Body of pancreas (tissue), 4 donors: ENCODE measurements at places on chromosomes 5 and 9. TPM values are rescaled to one million over a fixed set of nuclear protein-coding genes. Genes with fewer than 3 reads are reported as not detected.

- H3K27ac ChIP-seq: no peak overlapping the region
- H3K4me1 ChIP-seq: peaks cover 7% of the 10 kb centered on the region
- no peak for DNase-seq
- H3K36me3 ChIP-seq: no peaks in the 10 kb centered on the region
- no peaks in the 10 kb centered on the region for H3K27me3 ChIP-seq
These were observed 35.9 kb upstream of the RAI14 start for GRCh38 chr5:34620185-34620584.

DNA sequence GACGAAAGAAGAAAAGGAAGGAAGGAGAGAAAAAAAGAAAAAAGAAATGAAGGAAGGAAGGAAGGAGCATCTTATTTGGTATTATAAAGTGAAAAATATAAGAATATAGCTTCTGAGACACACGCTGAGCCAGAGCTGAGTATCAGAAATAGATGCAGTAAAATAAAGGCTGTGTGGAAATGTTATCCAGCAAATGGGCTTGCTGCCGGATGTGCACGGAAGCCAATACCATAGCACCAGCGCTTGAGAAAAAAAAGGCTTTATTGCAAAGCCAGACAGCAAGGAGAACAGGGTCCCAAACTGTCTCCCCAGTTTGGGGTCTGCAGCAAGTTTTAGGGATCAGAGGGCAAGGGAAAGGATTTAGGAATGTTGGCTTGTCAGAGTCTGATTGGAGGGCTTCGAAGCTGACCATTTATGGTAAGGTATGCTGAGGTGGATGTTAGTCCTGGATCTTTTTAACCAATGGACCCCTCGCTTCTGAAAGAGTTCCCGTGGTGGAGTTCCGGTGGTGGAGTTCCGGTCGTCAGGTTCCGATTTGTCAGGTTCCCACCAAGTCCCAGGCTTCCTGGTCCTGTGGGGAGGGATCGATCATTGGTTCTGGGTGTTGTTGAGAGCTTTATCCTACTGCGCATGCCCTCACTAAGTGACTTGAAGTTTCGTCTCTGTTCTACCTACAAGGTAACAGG lies 70.4 kb downstream of the SFXN1 start:
- no peaks in the 10 kb centered on the region for H3K27me3 ChIP-seq
- no peak for DNase-seq
- no peaks in the 10 kb centered on the region for H3K36me3 ChIP-seq
- no peaks in the 10 kb centered on the region for H3K4me1 ChIP-seq
- H3K27ac ChIP-seq: no peak overlapping the region
- no peak overlapping the region for H3K4me3 ChIP-seq

TSSK1B gene
- not detected for total RNA-seq

NMUR2 gene
- not detected for total RNA-seq

GRCh38 chr9:34550681-34551270 lies 28.0 kb upstream of the ENHO start:
- no peak overlapping the region for H3K27ac ChIP-seq
- H3K27me3 ChIP-seq: no peaks in the 10 kb centered on the region
- no peak for DNase-seq

DNA sequence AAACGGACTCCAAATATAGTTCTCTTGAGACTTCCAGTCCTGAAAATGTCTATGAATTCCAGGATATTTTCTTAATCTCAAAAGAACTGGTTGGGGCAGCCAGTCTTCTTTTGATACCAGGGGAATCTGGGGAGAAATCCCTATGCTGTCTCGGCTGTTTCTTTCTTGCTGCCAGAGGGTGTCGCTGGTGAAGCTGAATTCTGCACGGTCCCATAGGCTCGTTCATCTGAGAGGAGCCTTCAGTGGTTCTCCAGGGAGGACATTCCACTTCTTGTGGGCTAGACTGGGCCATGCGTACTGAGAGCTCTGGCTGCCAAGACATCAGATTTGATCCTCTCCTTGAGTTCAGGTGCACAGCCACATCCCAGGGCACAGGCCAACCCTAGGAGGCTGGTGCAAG lies 155.0 kb upstream of the CLINT1 start:
- H3K4me1 ChIP-seq: no peaks in the 10 kb centered on the region
- H3K27me3 ChIP-seq: no peaks in the 10 kb centered on the region

- H3K4me1 ChIP-seq: peaks cover 33% of the 10 kb centered on the region
- peak; percentile 80 for DNase-seq
- no peaks in the 10 kb centered on the region for H3K36me3 ChIP-seq
- no peaks in the 10 kb centered on the region for H3K27me3 ChIP-seq
- H3K27ac ChIP-seq: peak overlapping the region; percentile 75
- H3K4me3 ChIP-seq: no peak overlapping the region
These were observed 42.0 kb upstream of the RXRA start for GRCh38 chr9:134284273-134284672.

TEX48 gene
- not detected for total RNA-seq

IFNB1 gene
- not detected for total RNA-seq

- no peak for DNase-seq
- H3K27me3 ChIP-seq: no peaks in the 10 kb centered on the region
These were observed 68.8 kb upstream of the SSBP2 start for GRCh38 chr5:81819556-81820317.

GCNT4 gene
- total RNA-seq: 3.3 TPM

- H3K27ac ChIP-seq: no peak overlapping the region
- no peaks in the 10 kb centered on the region for H3K4me1 ChIP-seq
- peak; percentile 41 for DNase-seq
- no peaks in the 10 kb centered on the region for H3K36me3 ChIP-seq
These were observed 224.6 kb downstream of the PLK2 start for GRCh38 chr5:58235299-58235698.

GRCh38 chr5:178389796-178390195 lies 157.2 kb upstream of the PHYKPL start:
- DNase-seq: no peak
- H3K27ac ChIP-seq: no peak overlapping the region
- no peaks in the 10 kb centered on the region for H3K36me3 ChIP-seq
- no peaks in the 10 kb centered on the region for H3K4me1 ChIP-seq
- no peak overlapping the region for H3K4me3 ChIP-seq

GRCh38 chr5:61344187-61344944 lies 12.3 kb downstream of the ZSWIM6 start:
- H3K36me3 ChIP-seq: no peaks in the 10 kb centered on the region
- no peak overlapping the region for H3K4me3 ChIP-seq
- H3K27me3 ChIP-seq: no peaks in the 10 kb centered on the region
- peak; percentile 50 for DNase-seq

GRCh38 chr5:122493091-122494021 lies 181.3 kb downstream of the SNCAIP start:
- H3K27ac ChIP-seq: peak overlapping the region; percentile 48
- peak; percentile 83 for DNase-seq
- H3K4me1 ChIP-seq: peaks cover 10% of the 10 kb centered on the region
- no peaks in the 10 kb centered on the region for H3K27me3 ChIP-seq
- no peaks in the 10 kb centered on the region for H3K36me3 ChIP-seq
- no peak overlapping the region for H3K4me3 ChIP-seq

- DNase-seq: no peak
- no peak overlapping the region for H3K27ac ChIP-seq
- no peaks in the 10 kb centered on the region for H3K36me3 ChIP-seq
These were observed 1254.5 kb upstream of the NUDT12 start for GRCh38 chr5:104817127-104817526.

DNA sequence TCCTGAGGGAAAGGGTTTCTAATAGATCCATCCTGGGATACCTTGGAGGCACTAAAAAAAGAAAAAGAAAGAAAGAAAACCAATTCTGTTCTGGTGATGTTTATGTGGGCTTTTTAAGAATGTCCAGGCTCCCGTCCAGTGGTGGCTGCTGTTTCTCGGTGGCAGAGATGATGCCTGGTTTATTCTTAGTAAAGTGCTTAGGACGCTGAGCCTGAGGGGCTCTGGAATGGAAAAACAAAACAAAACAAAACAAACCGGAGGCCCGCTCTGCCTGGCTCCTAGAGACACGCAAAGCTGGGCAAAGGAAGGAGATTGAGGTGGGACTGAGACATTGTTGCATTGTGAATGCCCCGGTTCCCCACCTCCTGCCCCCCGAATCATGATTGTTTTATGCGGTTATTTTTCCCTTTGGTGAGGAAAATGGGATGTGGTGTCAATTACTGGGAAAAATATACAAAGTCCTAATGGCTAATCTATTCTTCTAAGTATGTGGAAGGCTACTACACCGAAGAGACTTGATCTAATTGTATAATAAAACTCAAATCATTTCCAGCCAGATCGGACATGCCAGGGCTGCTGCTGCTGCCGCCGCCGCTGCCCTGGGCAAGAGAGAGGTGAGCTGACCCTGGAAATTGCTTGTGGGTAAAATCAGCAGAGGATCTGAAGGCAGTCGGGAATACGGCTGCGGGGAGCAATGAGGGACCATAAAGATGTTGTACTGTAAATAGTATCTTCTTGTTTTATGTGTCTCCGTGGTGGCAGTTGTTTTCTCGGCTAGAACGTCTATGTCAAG lies 644.9 kb downstream of the CCDC171 start:
- no peaks in the 10 kb centered on the region for H3K36me3 ChIP-seq
- no peaks in the 10 kb centered on the region for H3K4me1 ChIP-seq
- H3K27me3 ChIP-seq: no peaks in the 10 kb centered on the region

PLPPR1 gene
- 0.26 TPM for total RNA-seq

DNA sequence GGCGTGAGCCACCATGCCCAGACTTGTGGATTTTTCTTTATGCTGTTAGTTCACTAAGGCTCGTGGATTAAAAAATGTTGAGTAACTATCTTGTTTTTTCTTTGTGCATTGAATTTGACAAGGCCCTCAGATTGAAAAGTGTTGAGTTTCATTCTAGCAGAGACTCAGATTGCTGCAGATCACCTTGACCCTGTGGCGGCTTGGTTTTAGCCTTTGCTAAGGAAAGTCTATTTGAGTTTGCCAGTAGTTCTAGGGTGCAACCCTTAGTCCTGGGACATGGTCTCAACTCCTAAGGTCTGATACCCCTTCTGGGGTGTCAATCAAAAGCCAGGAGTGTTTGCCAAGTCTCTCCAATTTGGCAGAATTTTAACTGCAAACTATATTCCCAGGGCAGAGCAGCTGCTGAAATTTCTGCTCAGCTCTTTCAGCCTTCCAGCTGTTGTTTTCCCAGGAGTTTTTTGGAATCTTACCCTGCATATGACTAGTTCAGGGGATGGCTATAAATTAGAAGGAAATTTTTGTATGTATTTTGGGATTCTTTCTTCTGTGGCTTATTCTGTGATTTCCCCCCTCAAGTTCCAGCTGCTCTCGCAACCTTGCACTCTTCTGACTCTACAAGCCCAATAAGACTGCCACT lies 84.3 kb upstream of the HAND1 start:
- no peaks in the 10 kb centered on the region for H3K27me3 ChIP-seq
- no peak overlapping the region for H3K4me3 ChIP-seq
- no peaks in the 10 kb centered on the region for H3K36me3 ChIP-seq
- DNase-seq: peak; percentile 17
- peak overlapping the region; percentile 56 for H3K27ac ChIP-seq

DNA sequence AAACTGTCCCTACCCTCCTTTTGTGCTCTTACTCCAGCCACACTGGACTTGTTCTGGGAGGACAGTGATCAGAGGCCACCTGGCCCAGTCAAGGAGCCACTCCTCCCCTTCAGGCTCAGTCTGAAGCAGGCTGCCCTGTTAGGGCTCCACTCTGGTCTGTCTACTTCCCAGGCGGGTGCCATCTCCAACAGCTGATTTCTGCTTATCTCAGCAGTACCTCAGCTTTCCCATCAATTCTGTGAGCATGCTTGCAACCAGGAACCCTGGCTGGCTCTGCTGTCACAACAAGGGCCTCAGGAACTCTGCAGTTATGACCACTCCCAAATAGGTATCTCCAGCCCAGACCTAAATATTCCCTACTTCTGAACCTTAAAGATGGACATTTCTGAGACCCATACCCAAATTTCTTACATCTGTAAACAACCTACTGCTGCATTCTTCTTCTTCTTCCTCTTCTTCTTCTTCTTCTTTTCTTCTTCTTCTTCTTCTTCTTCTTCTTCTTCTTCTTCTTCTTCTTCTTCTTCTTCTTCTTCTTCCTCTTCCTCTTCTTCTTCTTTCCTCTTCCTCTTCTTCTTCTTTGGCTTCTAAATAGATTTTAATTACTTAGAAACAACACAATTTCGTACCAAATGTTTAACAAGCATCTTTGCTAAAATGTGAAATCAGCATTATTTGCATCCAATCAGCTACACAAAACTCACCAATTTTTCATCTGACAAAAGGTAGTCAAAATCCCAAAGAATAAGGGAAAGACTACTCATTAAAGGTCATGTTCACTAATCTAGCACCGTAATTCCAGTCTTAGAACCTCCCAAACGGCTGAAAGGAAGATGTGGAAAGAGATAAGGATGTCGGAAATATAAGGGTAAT lies 13.6 kb upstream of the SLC22A4 start:
- H3K36me3 ChIP-seq: no peaks in the 10 kb centered on the region
- no peak overlapping the region for H3K4me3 ChIP-seq
- H3K27me3 ChIP-seq: no peaks in the 10 kb centered on the region
- H3K27ac ChIP-seq: no peak overlapping the region
- no peaks in the 10 kb centered on the region for H3K4me1 ChIP-seq
- DNase-seq: no peak

DNA sequence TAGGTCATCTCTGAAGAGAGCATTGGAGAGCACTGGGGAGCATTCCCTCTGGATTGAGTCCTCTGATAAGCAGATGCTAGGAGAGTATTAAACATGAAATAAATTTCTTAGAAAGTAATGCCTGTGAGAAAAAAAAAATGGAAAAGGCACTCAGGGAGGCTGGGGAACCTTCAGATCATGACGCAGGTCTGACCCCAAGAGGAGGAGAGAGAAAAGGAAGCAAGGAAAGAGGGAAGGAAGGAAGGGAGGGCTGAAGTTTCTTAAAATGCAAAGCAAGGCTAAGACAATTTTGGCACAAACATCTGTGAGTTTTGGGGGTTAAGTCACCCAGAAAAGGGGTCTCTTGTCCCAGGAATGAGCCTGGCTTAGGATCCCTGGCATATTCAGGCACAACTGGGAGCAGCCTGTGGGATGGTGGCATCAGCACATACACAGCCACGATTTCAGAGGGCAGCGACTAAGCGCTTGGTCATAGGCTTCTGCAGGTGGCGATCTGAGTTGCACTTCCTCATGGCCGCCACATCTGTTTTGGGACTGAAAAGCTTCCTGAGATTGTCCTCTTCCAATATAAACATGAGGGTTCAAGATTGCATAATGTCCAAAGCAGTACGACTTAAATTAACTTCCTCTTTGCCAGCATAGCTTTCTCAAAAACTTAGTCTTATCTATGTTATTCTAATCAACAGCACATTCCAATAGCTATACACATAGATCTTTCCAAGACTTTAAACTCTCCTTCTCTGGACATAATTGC lies 692.7 kb downstream of the DNAH5 start:
- no peak overlapping the region for H3K4me3 ChIP-seq
- H3K4me1 ChIP-seq: peaks cover 10% of the 10 kb centered on the region
- DNase-seq: peak; percentile 12

ABO gene
- 9.2 TPM for total RNA-seq

SPAAR gene
- total RNA-seq: 7.3 TPM

DNA sequence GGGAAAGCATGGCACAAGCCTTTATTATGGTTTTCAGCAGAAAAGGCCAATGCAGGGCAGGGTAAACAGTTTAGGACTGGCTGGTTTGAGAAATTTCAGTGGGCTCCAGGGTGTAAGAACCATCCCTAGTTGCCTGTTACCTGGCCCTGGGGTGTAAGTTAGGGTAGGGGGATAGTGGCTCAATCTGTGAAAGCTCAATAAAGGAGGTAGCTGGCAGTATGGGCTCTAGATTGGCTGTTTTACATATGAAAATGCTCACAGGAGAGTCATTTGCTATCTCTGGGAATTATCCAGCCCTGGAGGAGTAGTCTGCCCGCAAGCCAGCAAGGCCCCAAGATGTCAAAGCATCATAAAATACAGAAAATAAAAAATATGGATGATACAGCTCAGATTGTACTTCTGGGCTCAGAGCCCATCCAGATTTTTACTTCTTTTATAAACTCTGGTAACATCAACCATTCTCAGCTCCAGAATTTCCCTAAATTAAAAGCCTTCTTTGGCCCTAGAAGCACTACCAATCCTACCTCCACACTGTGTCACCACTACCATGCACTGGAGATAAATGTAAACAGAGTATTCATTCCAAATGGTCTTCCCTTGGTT lies 31.1 kb downstream of the SSBP2 start:
- H3K27me3 ChIP-seq: no peaks in the 10 kb centered on the region
- H3K27ac ChIP-seq: no peak overlapping the region
- no peaks in the 10 kb centered on the region for H3K36me3 ChIP-seq
- peaks cover 24% of the 10 kb centered on the region for H3K4me1 ChIP-seq

NIPAL4 gene
- not detected for total RNA-seq
